ENCODE measurements at places on chromosomes 1 and 21.

DNA sequence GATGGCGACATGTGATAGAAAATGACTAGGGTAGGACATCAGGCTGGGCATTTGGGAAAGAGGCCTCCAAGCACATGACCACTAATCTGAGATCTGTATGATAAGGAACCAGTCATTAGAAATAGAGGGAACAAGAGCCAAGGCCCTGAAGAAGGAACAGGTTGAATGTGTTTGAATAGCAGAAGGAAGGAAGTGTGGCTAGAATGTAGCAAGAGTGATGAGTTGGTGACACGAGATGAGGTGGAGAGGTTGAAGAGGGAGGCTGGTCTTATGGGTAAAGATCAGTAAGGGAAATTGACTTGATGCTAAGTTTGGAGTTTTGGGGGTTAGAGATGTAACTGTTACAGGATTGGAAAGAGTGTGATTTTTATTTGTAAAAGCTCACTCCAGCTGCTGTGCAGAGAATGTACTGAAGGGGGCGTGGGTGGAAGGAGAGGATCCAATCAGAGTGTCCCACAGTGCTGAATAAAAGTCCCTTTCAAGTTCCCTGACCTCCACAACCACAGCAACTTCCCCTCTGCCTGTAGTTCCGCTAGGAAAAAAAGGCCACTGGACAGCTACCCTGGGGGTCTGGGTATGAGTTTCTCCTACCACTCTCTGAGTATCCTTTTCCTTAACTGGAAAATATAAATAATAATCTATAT is 295.0 kb downstream of the OMA1 start:
- no peak for DNase-seq

GRCh38 chr1:153816283-153816889 is 41.2 kb downstream of the SLC27A3 start:
- DNase-seq, result no peak

- DNase-seq, result no peak
Observed at GRCh38 chr21:42373196-42373907, 7.0 kb upstream of the TFF1 start.

GRCh38 chr1:42767510-42768000 is 506 bp downstream of the C1orf50 start:
- no peak for DNase-seq

- DNase-seq, result no peak
Observed at GRCh38 chr1:229529639-229530038, 21.5 kb upstream of the NUP133 start.

- no peak for DNase-seq
Observed at GRCh38 chr1:1169429-1170214, 4.1 kb upstream of the TTLL10 start.

- no peak for DNase-seq
Observed at GRCh38 chr1:88708011-88708410, 23.9 kb downstream of the PKN2 start.

DNA sequence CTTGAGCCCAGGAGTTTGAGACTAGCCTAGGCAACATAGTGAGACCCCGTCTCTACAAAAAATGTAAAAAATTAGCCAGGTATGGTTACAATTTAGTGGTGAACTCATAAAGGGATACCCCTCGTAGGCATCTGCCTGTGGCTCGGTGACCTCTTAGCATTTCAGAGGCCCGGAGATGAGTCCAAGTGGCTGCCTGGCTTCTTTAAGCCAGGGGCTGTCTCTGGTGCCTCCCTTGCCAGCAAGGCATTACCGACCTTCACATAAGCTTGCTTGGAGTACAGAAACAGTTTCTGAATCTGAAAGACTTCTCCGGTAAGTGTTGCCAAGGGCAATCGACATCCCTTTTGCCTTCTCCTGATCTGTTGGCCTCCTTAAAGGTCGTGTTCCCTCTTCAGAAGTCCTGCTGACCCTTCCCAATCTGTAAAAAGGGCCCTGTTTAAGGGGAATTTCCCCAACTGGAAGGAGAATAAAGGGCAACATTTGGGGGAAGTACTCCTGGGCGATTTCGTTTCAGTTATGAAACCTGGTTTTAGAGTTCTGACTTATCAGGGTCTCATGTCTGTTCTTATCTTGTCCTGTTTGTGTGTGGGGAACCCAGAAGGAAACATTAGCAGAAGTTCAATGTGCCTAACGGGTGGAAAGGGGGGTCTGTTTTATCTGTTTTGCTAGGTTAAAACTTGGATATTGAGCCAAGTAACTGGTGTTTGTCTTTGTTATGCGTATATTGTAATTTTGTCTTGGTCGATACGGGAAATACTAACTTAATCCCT is 32.9 kb downstream of the KIFAP3 start:
- DNase-seq, result no peak

GRCh38 chr1:27551170-27551952 is 52.6 kb downstream of the AHDC1 start:
- no peak for DNase-seq

- DNase-seq, result no peak
Observed at GRCh38 chr1:210684466-210685294, 356.0 kb downstream of the HHAT start.

DNA sequence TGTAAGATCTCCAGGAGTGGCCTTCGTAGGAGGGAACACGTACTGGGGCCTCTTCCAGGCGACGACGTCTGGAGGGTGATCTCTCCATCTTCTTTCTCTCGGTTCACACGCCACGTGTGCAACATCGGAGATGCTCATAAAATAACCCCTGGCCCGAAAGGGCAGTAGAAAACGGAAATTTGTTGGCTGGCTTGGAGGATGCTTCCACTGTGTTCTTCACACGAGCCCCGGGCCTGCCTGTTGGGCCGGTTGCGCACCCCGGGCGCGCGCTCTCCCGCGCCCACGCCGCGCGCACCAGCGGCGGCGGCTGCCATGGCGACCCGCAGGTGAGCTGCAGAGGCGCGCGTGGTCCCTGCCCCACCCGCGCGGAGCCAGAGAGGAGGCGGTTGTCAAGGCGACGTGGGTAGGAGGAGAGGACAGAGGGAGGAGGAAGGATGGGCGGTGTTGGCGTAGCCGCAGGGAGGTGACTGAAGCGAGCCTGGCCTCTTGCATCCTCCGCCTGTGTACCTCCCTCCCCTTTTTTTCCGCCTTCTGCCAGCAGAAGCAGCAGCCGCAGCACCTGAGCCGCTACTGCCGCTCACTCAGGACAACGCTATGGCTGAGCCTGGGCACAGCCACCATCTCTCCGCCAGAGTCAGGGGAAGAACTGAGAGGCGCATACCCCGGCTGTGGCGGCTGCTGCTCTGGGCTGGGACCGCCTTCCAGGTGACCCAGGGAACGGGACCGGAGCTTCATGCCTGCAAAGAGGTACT is at the start of gene ELAPOR1:
ELAPOR1 (plus strand) TSS at position 526 of the 752 bp plus-strand sequence; CDS start at position 595, 69 bp downstream.
- DNase-seq, result no peak

DNA sequence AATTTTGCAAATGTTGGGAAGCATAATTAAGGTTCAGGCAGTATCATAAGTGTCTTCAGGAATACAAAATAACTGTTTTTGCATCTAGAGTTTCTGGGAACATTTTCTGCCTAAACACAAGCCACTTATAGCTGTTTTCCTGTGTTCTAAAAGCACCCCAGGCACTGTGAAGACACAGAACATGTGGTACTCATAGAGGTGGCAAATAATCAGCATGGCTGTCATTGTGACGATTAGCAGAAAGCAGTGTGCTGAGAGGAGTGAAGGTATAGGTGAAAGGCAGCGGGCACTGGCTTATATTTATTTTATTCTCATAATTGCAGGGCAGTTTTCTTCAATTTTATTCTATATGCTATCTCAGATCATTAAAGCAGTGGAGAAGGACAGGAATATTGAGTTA is 119.6 kb downstream of the LRRC53 start:
- no peak for DNase-seq

- no peak for DNase-seq
Observed at GRCh38 chr1:248792342-248792741, 33.4 kb downstream of the SH3BP5L start.

GRCh38 chr1:119442756-119443155 is 27.8 kb downstream of the HSD3B2 start:
- DNase-seq, result no peak

DNA sequence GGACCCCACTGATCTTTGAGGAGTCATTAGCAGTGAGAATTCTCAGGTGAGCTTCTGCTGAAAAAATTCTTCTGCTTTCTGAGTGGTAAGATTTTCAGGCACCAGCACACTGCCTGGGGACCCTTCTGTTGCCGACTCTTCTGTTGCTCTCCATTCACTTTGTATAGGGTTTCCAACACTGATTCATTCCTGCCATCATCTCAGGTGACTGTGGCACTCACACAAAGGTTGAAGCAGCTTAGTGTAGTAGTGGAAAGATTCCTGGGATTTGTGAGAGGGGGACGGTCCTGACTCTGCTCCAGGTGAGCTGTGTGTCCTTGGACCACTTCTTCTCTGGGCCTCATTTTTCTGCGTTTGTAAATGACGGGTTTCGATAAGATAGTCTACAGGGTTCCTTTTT is 9.4 kb downstream of the UTP11 start:
- DNase-seq, result no peak

GRCh38 chr1:212490276-212490675 is 57.6 kb downstream of the NENF start:
- DNase-seq, result no peak

GRCh38 chr1:23889074-23889473 is 21.0 kb upstream of the FUCA1 start:
- DNase-seq, result no peak

GRCh38 chr1:79303040-79303439 is 296.5 kb upstream of the ADGRL4 start:
- DNase-seq, result no peak

DNA sequence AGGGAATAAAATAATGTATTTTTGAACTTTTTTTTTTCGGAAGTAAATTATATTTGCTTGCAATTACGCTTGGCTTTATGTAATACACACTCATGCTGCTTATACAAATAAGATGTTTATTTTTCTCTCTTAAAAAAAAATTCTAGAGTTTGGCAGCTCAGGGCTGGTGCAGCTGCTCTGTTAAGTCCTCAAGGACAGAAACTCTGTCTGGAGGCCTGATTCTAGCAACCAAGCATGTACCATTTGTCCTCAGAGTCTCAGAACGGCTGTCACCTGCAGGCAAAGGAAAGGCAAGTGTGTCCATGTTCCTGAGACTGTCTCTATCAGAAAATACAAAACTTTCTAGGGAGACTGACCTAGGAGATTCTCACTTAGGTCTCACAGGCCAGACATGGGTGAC is 23.2 kb upstream of the CLDN17 start:
- no peak for DNase-seq

DNA sequence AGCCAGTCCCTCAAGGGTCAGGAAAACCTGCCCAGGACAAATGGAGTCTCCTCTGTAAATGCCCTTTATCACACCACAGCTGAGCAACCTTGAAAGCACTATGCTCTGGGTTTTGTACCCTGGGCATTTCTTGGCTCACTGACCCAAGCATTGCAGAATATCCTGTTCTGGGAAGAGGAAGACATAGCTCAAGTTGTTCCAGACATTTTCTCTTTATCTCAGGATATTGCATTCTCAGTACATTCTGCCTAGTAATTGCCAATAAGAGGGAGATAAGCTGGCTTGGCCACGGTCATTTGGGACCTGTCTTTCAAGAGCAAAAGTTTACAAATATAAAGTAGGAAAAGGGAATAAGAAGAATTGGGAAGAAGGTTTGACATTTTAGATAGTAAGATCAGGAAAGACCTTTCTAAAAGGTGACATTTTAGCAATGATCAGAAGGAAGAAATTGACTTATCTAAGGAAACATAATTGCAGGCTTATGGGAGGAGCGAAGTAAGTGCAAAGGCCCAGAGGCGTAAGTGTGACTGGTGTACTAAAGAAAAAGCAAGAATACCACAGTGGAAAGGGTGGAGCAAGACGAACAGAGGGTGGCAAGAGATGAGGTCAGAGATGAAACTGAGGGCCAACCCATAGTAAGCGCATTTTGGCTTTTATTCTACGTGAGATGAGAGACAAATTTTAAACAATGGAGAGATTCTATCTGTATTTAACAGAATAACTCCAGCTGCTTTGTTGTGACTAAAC is 394.0 kb upstream of the CXADR start:
- no peak for DNase-seq

- DNase-seq, result no peak
Observed at GRCh38 chr1:177311111-177311510, 140.4 kb downstream of the BRINP2 start.

DNA sequence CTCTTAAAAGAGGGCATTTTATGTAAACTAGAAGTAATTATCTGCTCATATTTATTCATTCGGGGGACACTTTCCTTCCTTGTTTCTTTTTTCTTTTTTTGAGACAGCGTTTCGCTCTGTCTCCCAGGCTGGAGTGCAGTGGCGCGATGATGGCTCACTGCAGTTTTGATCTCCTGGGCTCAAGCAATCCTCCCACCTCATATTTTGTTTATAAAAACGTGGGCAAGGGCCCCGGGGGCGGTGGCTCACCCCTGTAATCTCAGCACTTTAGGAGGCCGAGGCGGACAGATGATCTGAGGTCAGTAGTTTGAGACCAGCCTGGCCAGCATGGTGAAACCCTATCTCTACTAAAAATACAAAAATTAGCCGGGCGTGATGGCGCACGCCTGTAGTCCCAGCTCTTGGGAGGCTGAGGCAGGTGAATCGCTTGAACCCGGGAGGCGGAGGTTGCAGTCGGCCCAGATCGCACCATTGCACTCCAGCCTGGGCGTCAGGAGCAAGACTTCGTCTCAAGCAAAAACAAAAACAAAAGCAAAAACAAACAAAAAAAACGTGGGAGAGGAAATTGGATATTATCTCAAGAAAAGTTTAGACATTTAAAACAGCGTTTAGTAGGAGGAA is 926 bp upstream of the DFFA start:
- no peak for DNase-seq

- no peak for DNase-seq
Observed at GRCh38 chr1:109579491-109579890, 31.1 kb downstream of the GNAI3 start.

GRCh38 chr1:185008838-185009237 is 34.5 kb upstream of the NIBAN1 start:
- no peak for DNase-seq

GRCh38 chr21:29152916-29153315 is 22.5 kb downstream of the MAP3K7CL start:
- no peak for DNase-seq

DNA sequence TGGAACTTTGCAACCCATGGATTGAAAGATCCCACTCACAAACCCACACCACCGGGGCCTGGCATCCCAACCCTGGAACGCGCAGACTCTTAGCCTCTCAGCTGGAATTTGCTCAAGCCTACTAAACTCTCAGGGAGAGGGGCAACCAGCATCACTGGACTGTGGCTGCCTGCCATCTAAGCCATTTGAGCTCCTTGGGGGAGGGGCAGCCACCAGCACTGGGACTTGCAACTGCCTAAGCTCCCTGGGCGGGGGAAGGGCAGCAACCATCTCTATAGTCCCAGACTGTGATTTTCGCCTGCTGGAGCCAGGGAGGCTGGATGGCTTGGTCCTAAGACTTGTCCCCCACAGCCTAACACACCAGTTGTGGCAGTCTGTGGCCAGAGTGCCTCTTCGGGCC is 122.3 kb downstream of the SNX7 start:
- DNase-seq, result no peak

DNA sequence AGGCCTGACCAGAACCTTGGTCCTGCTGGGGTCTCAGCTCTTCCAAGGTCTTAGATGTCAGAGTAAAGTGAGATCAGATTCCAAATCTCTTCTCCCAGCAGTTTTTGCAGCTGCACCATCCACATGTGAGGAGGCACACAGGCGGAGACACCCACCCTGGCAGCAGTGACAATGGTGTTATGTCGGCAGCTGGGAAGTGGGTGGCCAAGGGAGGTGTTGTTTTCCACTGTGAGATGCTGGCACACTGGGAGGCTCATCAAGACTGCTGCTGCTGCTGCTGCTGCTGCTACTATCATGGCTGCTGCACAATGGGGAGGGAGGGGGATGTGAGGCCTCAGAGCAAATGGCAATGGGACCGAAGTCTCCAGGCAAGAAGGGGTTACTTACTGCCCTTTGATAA is 23.6 kb downstream of the CAMK2N1 start:
- DNase-seq, result no peak
